ENCODE measurements at places on chromosomes 16 and 17. TPM values are rescaled to one million over a fixed set of nuclear protein-coding genes. Genes with fewer than 3 reads are reported as not detected.

ZG16B gene
- total RNA-seq: 0.69 TPM

SULT1A4 gene
- total RNA-seq: 37.4 TPM

KRTAP9-4 gene
- total RNA-seq: not detected

KIF2B gene
- not detected for total RNA-seq

NUDT21 gene
- total RNA-seq: 118 TPM

DOC2A gene
- total RNA-seq: 2.5 TPM

TSEN54 gene
- 40.5 TPM for total RNA-seq

PKMYT1 gene
- total RNA-seq: 88.9 TPM

PRPSAP1 gene
- total RNA-seq: 57.8 TPM

TNS4 gene
- 275 TPM for total RNA-seq

TIMP2 gene
- 190 TPM for total RNA-seq

RTN4RL1 gene
- total RNA-seq: 12.8 TPM

ASPA gene
- not detected for total RNA-seq

GRIN2A gene
- total RNA-seq: 0.02 TPM

KRTAP1-1 gene
- not detected for total RNA-seq

HIC1 gene
- 2.0 TPM for total RNA-seq

ST3GAL2 gene
- 22.7 TPM for total RNA-seq

DHRS7C gene
- not detected for total RNA-seq

ENPP7 gene
- total RNA-seq: not detected

TMEM235 gene
- not detected for total RNA-seq

Measured in A549 treated with Hydrocortisone at 1 μM for 4 hours (cell line).